Nephron progenitor cell (in vitro differentiated cells): ENCODE measurements at places on chromosomes 16 and 17.
A peak's percentile ranks its signal among the peaks of the same experiment; 100 is the strongest.

DNA sequence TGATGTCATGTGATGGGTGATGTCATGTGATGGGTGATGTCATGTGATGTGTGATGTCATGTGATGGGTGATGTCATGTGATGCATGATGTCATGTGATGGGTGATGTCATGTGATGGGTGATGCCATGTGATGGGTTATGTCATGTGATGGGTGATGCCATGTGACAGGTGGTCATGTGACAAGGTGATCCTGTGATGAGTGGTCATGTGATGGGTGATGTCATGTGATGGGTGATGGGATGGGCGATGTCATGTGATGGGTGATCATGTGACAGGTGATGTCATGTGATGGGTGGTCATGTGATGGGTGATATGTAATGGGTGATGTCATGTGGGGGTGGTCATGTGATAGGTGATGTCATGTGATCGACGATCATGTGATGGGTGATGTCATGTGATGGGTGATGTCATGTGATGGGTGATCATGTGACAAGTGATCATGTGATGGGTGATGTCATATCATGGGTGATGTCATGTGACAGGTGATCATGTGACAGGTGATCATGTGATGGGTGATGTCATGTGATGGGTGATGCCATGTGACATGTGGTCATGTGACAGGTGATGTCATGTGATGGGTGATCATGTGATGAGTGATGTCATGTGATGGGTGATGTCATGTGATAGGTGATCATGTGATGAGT, 17.2 kb downstream of the CD300LB start:
- DNase-seq: no peak

DNA sequence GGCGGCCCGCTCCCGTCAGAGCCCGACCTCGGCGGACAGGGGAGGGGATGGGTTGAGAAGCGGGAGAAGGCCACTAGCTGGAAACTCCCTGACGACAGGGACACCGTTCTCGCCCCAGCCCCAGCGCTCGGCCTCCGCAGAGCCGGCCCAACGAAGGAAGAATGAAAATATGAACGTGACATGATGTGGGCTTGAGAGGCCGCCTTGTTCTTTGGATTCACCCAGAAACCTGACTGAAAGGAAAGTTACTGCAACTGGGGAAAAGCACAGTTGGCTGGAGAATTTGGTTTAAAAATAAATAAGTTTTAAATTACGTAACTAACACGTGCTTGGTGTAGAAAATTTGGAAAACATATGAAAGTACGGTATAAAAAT, 21.1 kb downstream of the NPTX1 start:
- peak; percentile 70 for DNase-seq

DNA sequence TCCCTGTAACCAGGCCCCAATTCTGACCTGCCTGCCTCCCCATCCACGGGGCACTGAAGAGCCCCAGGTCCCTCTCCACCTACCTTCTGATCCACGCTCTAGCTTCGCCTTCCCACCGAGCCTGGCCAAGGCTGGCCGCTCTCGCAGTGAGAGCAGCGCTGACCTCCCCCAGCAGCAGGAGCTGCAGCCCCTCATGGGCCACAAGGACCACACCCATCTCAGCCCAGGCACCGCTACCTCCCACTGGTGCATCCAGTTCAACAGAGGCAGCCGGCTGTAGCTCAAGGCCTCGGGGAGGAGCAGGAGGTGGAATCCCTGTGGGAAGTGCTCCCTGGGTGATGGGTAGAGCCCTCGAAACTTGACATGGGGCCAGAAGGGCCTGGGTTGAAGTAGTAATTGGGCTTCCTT, 8.4 kb upstream of the PLEKHG4 start:
- no peak for DNase-seq

DNA sequence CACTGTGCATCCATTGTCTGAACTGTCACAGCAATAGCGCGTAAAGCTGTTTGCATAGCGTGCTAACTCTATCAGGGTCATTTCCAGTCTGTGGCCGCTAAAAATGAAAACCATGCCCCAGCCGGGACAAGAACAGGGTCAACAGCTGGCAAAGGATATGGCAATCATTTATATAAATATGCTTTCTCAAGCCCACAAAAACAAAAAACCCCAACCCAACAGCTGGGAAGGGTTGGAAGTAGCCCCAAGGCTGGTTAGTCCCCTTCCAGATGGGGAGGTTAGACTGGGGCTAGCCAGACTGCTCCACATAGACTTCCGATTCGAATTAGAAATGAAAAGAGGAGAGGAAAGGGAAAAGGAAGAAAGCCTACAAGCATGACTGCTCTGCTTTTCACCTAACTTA, 203.3 kb upstream of the TBX2 start:
- DNase-seq: no peak

DNA sequence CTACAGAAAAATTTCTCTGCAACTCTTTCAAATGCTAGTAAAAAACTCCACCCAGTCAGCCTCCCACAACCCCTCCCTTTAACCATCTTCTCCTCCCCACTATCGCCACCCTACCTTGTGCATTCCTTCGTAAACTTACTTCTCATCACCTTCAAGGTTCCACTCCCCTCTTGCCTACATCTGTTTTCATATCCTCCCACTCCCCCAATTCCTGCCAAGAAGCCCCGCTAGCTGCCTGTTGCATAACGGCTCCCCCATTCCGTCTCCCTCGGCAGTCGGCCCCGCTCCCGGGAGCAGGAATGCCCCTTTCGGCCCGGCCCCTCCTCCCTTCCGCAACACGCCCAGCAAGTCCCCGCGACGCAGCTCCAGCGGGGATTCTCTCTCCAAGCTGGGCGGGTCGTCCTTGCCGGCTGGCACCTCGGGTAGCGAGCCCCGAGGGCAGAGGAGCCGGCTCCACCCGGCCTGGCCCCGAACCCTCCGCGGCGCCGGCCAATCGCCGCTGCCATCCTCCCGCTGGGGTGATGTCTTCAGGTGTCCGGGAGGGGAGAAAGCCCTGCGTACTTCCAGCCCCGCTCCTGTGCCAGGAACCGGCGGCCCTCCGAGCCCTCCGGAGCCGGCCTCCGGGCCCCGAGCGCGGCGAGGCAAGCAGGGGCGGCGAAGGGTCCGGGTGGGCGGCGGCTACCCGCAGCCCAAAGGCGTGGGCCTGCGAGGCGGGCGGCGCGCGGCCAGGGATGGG, 1.5 kb downstream of the PHLPP2 start:
- peak; percentile 81 for DNase-seq
